ENCODE measurements at places on chromosomes 2 and 18. TPM values are rescaled to one million over a fixed set of nuclear protein-coding genes. Genes with fewer than 3 reads are reported as not detected.

- DNase-seq, result no peak
Observed at GRCh38 chr2:200765995-200766660, 45.6 kb upstream of the BZW1 start.

DNA sequence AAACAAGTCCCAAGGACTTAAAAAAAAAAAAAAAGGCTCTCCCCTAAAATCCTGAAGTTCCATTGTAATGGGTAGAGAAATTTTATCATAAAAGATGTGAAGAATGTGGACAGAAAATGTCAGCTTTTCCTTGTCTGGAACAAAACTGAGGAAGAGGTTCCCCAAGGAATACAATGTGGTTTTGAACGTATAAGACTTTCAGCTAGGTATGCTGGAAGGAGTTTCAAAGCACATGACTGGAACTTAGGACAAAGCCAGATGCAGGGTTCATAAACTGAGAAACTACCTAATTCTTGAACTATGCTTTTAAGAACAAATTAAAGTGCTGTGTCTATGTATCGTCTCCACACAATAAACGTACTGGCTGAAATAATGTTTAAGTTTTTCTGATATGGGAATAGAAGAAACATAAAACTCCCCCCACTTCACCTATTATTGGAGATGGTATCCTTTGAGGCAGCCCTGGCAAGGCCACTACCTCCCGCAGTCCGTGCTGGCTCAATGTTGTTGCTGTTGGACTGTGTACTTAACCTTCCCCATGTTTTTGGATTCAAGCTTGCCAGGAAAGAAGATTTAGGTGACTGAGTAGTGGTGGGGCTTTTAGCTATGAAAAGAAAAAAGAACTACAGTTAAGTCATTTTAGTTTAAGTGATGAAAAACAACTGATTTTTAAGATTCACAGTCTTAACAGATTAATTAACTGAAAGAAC is 84.2 kb upstream of the DNER start:
- no peak for DNase-seq

DNA sequence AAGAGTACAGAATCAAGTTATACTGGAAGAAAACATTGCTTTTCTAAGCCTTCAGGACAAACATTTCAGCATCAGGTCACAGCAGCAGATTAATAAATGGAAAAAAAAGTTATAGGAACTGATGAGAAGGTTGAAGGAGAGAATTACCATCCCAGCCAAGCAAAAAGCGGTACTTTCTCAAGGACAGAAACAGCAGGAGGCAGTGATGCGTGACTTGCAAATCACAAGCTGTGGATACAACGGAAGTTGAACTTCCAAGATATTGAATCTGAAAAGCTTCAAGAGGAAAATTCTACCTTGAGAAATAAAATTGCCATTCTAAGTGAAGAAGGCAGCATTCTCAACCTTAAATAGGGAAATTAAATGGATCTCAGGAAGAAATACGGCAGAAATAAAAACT is 18.5 kb upstream of the SERPINB12 start:
- DNase-seq, result no peak

DNA sequence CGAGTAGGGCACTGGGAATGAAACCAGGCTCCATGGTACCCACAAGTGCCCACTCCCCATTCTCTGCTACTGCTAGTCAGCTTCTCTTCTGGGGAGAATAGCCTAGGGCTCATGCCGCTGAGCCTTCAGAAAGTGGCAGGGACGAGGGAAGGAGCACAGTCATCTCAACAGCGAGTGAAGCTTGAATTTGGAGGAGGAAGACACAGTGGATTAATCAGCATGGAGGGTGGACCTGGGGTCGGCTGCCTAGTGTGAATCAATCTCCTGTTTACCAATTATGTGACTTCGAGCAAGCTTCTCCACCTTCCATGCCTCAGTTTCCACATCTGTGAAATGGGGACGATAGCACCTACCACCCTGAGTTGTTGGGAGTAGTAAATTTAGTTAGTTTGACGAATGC is 157.0 kb downstream of the SEPTIN10 start:
- DNase-seq, result no peak

DNA sequence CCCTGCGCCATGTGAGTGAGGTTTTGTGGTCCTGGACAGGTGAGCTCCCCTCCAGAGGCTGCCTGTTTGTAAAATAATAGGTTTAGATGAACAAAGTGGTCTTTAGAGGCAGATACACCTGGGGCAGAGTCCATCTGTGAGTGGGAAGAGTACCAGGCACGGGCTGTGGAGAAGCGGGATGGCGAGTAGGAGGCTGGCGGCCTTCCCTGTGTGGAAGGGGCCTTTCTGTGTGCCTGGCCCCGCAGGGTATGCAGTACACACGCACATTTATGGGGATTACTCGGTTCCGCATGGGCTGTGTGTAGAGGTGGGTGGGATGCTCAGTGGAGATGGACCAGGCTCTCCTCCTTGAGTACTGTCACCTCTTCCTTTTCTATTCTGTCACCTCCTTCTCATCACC is 64.1 kb downstream of the AGAP1 start:
- DNase-seq, result no peak

DNA sequence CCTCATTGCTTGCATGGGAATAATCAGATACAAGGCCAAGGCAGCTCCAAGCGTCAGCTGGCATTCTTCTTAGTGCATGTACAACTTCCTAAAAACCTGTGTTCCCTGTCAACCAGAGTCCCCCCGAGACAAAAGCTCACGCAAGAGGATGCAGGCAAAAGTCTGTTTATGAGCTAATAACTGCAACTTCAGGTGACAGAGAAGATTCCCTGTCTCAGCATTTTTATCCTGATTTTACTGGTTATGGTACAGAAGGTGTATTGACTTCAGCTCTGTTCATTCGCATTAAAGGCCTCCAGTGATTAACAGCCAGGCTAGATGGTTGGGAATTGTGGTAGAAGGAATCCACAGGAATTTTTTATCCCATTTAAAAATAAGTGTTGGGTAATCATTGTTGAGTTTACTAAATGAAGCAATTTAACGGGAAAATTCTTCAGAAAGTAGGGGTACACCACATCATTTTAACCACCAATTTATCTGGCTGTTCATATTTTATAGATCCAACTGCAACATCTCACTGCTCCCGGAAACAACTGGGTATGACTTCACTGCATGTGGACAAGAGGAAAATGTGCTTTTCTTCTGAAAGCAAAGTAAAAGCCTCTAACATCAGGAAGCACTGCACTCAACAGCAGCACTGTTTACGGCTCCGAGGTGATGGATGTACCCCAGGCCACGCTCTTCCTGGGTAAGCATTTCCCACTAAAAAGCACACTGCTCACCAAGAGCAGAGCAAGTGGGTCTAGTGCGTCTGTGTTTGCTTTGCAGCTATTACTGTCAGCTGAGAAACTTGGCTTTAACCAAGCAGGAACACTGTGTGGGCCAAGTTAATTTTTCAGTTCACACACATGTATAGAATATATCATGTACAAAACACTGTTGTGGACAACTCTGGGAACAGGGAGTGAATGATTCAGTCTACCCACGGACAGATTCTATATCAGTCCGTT is 31.9 kb downstream of the CCBE1 start:
- DNase-seq, result no peak

GKN1 gene
- total RNA-seq, result not detected

IL18RAP gene
- not detected for total RNA-seq

ARHGEF33 gene
- not detected for total RNA-seq

MEIS1 gene
- 3.1 TPM for total RNA-seq

Measured in HT-29 (cell line).